ENCODE measurements at places on chromosomes 7 and 10.

- no peak for DNase-seq
These were observed 13.4 kb downstream of the P4HA1 start for GRCh38 chr10:73083221-73083620.

DNA sequence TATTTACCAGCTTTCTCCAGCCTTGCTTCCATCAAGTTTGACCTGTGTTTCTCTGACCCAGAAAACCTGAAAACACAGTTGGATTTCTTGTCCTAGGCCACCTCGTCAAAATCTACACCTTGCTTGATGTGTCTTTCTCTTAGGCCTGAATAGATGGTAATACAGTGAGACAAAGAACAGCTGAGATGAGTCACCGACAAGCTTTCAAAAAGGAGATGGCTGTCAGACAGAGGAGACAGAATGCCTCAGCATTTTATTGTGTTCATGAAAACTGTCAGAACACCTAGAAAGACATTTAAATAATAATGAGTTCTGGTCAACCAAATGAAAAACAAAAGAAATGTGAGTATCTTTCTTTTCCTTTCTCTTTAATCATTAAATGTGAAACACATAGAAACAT, 119.7 kb upstream of the SORCS1 start:
- no peak for DNase-seq

GRCh38 chr10:97053276-97053675, 132.5 kb downstream of the SLIT1 start:
- no peak for DNase-seq

GRCh38 chr7:138295049-138295637, 164.9 kb upstream of the TRIM24 start:
- DNase-seq, result no peak

DNA sequence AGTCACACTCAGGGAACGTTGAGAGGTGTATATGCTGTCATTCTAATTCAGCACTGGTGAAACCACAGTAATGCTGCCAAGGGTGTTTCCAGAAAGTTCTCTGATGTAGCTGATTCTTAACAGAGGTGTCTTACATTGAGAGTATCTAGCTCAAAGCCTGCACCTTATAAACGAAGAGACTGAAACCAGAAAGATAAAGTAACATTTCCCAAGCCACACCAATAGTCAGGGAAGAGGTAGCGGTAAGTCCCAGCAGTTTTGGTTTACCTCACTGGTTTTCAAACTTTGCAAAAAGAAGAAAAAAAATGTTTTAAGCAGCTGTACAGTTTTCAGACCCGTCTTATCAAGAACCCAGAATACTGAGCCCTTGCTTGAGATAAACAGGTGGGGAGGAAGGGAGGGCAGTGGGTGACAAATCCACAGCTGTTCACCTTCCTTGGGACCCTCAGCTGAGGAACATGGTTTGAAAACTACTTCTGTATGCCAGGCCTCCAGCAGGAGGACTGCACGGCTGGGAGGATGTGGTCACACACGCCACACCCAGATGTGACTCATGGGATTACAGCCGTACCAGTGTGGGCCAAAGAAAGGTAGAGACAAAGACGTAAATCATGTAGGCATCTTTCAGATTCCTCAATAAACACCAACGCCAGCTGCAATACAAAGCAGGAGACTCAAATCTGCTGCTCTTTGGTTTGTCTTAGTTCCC, 63.9 kb upstream of the GSDME start:
- peak; percentile 82 for DNase-seq

GRCh38 chr10:27759483-27760272, 14.1 kb upstream of the MKX start:
- DNase-seq, result no peak

DNA sequence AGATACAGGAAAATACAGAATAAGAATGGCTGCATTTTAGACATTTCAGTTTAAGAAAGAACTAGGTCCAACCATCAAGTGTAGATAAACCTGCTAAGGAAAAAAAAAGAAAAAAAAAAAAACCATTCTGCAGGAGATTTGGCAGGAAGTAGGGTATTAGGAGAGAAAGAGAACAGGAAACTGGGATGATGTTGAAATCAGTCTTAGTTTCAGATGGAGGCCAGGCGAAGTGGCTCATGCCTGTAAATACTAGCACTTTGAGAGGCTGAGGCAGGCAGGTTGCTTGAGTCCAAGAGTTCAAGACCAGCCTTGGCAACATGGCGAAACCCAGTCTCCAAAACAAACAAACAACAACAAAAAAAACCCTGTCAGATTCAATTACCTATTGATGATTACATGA, 120.2 kb downstream of the RAB11FIP2 start:
- no peak for DNase-seq

DNA sequence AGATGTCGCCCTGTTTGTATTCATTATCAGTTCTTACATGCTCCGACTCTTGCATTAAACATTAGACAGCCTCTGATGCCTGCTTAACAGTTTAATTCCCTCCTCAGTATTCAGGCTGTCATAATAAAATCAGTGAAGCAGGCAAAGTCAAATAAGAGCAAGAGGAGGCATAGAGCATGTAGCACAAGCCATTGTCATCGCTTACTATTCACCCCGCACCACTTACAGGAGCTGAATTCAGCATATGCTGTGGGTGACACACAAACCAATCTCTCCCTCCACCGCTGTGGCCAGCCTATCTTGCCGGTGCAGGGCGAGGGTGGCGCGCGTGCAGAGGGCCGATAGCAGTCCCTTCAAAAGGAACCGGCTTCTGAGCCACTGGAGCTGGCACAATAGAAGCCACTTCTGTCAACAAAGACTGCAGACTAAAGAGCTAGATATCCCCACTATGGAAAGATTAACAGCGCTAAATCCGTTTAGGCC, 433.2 kb upstream of the MGMT start:
- DNase-seq, result no peak

DNA sequence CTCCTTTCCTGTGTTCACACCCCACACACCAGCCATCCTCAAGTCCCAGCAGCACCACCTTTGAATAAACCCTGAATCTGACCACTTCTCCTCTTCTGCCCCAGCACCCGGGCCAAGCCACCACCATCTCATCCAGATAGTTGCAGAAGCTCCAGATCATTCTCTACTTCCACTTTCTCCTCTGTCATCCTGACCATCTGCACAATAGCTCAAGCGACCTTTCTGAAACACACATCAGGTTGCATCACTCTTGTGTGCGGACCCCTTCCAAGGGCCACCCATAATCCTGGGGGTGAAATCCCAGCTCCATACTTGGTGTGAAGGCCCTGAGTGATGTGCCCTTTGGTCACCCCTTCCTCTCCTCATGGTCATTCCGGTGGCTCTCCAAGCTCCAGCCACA, 187.4 kb upstream of the GALNT17 start:
- no peak for DNase-seq

GRCh38 chr10:94083662-94084265, 90.0 kb downstream of the PLCE1 start:
- DNase-seq, result no peak

DNA sequence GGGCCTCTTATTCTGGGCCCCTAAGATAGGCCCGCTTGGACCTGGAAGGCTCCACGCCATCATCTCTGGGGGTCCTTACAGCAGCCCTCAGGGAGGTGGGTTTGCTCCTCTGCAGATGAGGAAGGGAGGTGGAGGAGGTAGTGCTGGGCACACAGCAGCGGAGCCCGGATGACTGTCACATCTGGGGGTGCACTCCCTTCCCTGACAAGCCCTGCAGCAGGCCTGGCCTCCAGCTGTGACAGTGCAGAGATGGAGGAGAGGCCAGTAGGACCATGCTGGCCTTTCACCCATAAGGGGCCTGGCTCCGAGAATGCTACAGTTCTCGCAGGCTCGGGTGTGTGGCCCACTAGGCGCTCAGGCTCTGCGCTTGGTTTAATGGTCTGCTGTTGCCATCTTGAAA, 9.2 kb downstream of the GDF2 start:
- DNase-seq, result no peak

- DNase-seq, result no peak
These were observed 19.8 kb upstream of the BMPER start for GRCh38 chr7:33885290-33886148.

All from amniotic stem cell (primary cell).